GDM1 (cell line): ENCODE measurements at places on chromosomes 1 and 21.

- no peak for DNase-seq
Observed at GRCh38 chr1:13583595-13583965, at the start of gene PDPN. TSS of gene PDPN (plus strand) at chr1:13583832. CDS start at chr1:13584034, 202 bp downstream.

DNA sequence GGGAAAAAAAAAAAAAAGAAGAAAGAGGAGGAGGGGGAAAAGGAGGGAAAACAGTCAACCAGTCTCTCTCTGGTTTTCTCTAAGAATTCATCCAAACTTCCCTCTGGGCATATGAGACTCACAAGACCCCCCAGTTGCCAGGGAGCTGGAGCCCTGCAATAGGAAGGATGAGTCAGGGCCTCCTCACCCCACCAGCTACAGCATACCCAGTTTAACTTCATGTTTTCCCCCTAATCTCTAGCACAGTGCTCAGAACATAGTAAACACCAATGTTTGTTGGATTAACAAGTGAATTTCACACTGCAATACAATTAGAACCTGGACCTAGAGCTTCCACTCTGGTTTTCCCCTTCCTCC lies 7.8 kb downstream of the F11R start:
- DNase-seq = peak; percentile 42

DNA sequence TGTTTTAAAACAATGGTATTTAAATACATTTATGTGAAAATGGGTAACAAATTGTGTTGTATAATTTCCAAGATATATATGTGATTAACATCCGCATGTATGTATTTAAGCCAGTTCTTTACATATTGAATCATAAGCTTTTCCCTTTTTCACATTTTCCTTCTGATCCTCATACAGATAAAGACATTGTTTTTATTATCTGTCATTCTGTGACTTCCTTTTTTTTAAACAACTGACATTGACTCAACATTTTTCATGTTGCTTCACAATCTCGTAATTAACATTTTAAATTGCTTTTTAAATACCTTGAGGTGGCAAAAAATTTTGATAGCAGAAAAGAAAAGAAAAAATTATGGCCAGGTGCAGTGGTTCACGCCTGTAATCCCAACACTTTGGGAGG lies 1.4 kb downstream of the STXBP3 start:
- no peak for DNase-seq

DNA sequence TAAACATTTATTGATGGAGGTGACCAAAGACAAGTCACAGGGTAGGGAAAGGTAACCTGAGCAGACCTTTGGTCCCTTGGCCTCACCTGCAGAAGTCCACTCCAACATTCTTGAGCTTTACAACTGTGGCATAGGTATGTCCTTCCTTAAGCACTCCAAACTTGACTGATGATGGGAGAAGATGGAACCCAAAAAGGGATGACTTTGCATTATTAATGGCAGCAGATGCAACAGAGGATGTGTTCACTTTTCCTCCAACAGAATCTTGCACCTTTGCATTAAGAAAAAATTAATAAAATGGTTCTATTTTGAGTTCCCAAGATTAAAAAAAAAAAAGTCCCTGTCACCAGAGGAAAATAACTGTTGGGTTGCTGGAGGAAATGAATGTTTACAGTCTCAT lies 42.2 kb downstream of the WDR3 start:
- no peak for DNase-seq

DNA sequence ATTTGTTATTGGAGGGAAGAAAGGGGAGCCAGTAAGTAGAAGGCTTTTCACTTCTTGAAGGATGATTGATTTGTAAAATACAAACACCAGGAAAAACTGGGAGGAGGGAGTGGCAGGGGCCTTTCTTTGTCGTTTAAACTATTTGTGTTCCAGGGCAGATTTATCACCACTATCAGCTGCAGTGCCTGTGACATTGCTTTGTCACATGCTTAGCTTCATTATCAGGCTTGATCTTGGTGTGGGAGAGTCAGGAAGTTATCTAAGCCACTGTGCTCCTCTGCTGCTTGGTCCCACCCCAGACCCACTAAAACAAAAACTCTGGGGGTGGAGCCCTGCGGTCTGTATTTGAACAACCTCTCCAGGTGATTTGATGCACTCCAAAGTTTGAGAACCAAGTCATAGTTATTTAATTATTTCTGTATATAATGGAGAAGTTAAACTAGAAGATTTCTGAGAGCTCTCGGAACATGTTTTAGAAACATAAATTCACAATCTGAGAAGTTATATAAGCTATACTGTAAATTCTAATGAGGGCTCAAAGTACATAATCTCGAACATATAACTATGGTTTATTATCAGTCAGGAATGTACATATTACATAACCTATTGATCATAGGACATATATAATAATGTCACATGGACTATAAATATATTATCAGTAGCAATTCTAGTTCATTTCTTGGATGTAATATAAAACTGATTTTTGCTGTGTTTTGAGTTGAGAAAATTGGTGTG lies 87.9 kb downstream of the CDC14A start:
- DNase-seq = no peak

- DNase-seq = no peak
Observed at GRCh38 chr1:247358920-247359319, 27.3 kb upstream of the ZNF496 start.

DNA sequence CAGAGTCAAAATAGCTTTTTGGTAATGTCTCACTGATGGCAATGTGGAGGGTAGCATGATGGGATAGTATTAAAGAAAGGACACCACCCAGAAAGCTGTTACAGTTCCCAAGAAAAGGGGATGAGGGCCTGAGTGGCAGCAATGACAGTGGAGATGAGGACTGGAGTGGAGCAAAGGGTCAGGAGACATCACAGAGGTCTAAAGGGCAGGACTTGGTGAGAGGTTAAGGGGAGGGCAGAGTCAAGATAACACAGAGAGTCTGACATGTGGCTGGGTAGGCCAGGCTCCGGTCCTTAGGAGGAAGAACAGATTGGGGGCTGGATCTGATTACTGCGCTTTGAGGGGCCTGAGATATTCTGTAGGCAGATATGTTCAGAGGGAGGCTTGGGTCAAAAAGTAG lies 19.3 kb downstream of the ELF3 start:
- no peak for DNase-seq

DNA sequence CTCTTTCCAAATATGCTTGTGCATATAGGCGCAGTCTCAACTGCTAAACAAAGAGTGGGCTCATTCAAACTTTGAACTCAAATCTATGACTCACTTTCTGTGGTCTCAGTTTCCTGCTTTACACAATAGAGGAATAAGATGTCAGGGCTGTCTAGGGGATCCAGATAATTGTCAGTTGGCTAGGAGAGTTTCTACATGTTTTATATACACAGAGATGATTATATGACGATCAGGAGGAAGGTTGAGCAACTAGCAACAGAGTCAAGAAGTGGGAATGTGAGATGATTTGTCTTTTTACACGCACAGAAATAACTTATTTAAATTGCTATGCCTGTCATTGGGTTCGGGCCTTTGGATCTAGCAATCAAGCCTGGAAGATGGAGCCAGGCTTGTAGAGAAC lies 299.4 kb upstream of the LYPLAL1 start:
- DNase-seq = peak; percentile 11

- no peak for DNase-seq
Observed at GRCh38 chr1:101485712-101486111, 248.9 kb downstream of the S1PR1 start.

GRCh38 chr21:42769183-42769819 lies 110.0 kb downstream of the WDR4 start:
- no peak for DNase-seq

DNA sequence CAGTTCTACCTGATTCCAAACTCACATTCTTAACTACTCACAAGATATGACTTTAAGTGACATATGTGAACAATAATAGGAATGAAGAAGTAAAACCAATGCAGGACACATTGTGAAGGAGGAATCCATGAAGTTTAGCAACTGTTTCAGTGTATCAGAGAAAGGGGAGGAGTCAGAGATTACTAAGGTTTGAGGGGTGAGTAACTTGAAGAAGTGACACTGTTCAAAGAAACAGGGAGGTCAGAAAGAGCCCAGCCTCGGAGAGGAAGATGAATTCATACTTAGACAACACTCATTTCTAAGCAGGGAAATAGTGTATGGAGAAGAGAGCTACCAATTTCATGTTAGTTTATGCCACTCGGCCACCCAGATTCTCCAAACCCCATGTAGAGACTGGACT lies 28.2 kb upstream of the RPF1 start:
- no peak for DNase-seq

- no peak for DNase-seq
Observed at GRCh38 chr1:18965206-18966173, 9.0 kb upstream of the IFFO2 start.

DNA sequence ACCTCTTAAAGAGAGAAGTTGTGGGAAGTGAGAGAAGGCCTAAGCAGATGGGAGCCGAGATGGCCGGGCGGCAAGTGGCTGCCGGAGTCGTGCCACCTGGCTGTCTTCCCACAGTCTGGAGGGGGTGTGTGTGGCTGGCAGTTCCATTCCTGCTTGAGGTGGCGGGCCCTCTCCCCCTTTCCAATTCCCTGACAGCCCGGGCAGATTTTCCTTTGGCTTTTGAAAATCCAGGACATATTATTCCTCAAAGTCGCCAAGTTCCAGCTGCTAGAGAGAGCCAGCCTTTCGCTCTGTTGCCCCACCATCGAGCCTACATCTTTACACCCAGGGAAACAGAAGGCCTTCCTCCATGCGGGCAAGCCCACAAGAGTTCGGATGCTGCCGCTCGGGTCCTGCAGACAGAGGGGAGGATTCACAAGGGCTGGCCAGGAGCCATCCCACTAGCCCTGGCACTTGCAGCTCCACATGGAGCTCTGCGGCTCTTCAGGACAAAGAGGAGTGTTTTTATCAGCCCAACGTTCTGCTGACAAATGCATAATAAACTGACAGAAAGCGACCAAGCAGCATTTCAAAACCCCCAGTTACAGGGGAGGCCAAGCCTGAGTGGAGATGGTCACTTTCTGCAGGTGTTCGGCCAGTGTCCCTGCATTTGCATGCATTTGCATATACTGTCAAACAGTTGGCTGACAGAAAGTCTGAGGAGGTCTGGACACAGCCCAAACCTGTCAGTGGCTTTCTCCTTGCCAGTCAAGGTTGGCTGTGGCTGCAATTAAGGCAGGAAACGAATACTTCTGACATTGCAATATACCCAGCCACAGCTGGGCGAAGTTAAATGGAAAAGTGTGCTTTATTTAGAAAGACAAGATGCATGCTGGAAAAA lies 45.9 kb downstream of the OLIG1 start:
- DNase-seq = no peak

DNA sequence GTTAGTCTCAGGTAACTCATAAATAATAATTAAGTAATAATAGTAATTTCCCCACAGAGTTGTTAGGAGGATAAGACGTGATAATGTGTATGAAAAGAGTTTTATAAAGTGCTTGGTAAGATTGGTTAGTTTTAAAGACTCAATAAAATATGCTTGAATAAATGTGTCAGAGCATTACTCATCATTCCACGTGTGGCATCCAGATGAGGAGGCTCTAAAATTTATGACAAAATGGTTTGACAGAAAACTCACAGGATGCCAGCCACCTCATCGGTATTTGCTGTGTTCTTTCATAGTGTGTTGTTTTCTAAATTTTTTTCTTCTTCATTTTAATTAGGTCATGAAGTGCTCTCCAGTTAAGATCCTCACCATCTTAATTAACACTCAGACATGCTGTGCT lies 19.1 kb upstream of the SPAG17 start:
- DNase-seq = no peak

DNA sequence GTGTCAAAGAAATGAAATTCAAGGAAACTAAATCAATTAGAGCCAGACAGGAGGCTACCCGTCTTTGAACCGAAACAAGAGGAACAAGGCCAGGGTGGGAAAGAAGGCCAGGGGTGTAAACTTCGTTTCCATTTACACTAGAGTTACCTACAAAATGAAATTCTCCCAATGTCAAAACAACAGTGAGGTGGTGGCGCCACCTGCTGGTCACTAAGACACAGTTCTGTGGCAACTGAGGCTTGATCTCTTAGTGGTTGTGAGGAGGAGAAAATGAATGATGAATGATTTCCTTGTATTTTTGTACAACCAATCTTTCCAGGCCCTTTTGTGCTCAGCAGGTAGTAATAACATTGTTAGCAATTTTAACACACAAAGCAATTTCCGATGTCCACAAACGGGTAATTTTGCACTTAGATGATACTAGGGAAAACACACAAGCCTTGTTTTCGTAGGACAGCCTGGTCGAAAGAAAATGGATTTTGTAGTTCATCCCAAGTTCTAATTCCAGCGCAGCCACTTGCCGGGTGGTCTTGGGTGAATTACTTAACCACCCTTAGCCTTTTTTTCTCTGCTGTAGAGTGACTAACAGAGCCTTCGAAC lies 54.8 kb upstream of the SOD1 start:
- DNase-seq = peak; percentile 25

- DNase-seq = no peak
Observed at GRCh38 chr1:46533179-46533864, 18.1 kb downstream of the KNCN start.

- DNase-seq = no peak
Observed at GRCh38 chr1:163703794-163704193, 382.0 kb downstream of the NUF2 start.
